Stromal cell of bone marrow (primary cell): ENCODE measurements at places on chromosomes 5 and 9.

- DNase-seq, result no peak
Observed at GRCh38 chr9:102767076-102767475, 228.1 kb upstream of the CYLC2 start.

GRCh38 chr9:117678871-117679270, 25.3 kb upstream of the TLR4 start:
- DNase-seq, result no peak

DNA sequence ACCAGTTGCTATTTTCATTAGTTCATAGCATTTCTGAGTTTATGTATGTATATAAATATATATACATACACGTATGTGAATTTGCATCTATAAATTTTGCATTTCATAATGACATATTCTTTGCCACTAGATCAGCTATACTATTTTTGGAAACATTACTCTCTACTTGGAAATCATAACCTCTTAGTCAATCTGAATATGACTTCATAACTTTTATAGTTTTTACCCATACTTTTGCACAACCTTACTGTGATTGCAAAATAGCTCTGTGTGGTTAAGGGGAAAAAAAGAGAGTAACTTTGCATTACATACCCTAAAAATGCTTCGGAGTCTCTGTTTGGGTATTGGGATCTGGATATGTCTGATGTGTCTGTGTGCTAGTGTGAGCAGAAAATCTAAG, 44.9 kb upstream of the ADAMTSL1 start:
- DNase-seq, result peak; percentile 77

- DNase-seq, result no peak
Observed at GRCh38 chr5:30197662-30198061, 995.8 kb upstream of the CDH6 start.

DNA sequence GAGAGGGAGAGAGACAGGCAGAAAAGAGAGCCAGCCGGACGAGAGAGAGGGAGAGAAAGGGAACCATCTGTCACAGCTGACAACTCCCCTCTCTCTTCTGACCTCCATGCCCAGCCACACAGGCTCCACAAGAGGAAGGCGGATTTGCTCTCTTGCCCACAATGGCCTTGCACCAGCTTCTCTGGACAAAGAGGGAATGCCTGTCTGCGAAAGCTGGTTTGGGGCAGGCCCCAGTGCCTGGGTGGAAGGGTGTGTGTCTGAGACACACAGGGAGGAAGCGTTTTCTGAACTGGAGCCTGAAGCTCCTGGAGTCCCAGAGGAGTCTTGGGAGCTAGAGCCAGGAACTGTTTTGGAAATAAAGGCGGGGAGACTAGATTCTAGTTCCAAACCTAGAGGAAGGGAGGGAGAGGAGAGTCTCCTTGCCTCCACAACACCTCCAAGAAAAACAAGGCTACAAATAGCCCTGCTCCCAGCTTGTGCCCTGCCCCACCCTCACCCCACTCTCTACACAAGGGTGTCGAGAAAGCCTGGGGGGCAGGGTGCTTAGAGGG, 12.5 kb downstream of the C1QTNF2 start:
- no peak for DNase-seq

DNA sequence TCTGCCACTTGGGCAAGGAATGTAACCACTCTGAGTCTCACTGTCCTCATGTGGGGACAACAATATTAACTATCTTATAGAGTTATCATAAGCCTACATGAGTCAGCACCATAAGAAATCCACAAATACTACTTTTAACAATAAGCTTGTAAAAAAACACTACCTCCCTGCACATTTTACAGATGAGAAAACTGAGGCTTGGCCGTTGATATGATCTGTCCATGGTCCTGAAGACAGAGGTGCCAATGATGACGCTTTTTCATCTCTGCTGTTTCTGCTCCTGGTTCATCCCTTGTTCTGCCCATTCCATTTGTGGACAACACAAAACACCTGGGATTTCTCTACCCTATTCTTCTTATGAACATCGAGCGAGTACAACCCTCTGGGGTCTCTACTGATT, 23.4 kb upstream of the STRBP start:
- no peak for DNase-seq

DNA sequence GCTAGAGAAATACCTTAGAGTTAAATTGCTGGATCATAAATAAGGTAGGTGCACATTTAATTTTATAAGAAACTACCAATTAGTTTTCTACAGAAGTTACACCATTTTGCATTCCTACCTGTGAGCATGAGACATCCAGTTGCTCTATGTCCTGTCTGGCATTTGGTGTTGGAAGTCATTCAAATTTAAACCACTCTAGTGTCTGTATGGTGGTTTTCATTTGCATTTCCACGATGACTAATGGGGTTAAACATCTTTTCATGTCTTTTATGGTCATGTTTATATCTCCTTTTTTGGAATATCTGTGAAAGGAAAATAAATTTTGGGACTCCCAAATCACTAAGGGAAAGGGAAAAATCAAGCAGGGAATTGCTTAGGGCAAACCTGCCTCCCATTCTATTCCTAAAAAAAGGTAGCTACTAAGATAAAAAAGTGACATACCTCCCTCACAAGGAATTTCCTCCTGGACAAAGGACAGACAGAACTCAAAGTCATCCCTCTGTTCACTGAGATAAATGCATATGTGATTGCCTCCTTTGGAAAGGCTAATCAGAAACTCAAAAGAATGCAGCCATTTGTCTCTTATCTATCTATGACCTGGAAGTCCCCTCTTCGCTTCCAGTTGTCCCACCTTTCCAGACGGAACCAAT, 31.6 kb upstream of the ADCY2 start:
- no peak for DNase-seq

GRCh38 chr5:98927242-98927988, 1.4 kb downstream of the CHD1 start:
- no peak for DNase-seq

GRCh38 chr5:8239198-8239597, 370.2 kb downstream of the MTRR start:
- no peak for DNase-seq

- peak; percentile 50 for DNase-seq
Observed at GRCh38 chr9:108041551-108041950, 552.0 kb upstream of the KLF4 start.

- no peak for DNase-seq
Observed at GRCh38 chr9:70367305-70367930, 47.0 kb downstream of the KLF9 start.

GRCh38 chr5:145922059-145922458, 14.3 kb upstream of the SH3RF2 start:
- no peak for DNase-seq

- no peak for DNase-seq
Observed at GRCh38 chr9:113957351-113957750, 81.2 kb downstream of the ZNF618 start.

DNA sequence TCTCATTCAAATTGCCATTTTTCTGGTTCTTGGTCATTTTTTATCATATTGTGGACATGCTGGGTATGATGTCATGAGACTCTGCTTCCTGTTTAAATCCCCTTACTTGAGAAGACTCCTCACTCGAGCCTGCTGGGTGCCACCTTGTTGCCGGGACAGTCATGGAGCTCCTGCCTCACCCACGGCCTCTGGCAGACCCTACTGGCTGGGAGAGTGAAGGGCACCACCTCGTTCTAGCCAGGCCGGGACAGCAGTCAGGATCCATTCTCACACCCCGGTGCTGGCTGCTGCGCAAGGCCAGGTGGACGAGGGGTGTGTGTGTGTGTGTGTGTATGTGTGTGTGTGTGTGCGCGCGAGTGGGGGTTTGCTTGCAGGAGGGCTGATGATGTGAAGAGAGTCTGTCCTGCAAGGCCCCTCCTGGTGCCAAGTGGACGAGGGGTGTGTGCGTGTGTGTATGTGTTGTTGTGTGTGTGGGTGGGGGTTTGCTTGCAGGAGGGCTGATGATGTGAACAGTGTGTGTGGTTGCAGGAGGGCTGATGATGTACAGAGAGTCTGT, 4.4 kb downstream of the CEP72 start:
- DNase-seq, result no peak

GRCh38 chr5:152556784-152557183, 151.7 kb upstream of the NMUR2 start:
- DNase-seq, result no peak

DNA sequence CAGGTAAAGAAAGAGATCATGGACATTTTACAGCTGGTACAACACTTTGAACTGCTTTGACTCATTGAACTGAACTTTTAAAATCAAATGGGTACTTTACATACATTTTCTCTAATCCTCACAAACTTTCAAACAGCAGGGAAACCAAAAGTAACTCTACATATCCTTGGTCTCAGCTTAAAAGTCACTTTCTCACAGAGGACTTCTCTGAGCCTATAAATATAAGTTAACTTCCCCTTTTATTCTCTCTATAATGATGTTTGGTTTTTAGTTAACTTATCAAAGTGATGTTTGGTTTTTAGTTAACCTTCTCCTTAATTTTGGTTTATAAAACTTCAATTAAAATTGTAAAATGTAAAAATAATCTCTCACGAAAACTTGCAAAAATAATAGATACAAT, 209.8 kb downstream of the MCTP1 start:
- DNase-seq, result no peak

GRCh38 chr5:120813551-120813950, 349.5 kb downstream of the PRR16 start:
- no peak for DNase-seq

DNA sequence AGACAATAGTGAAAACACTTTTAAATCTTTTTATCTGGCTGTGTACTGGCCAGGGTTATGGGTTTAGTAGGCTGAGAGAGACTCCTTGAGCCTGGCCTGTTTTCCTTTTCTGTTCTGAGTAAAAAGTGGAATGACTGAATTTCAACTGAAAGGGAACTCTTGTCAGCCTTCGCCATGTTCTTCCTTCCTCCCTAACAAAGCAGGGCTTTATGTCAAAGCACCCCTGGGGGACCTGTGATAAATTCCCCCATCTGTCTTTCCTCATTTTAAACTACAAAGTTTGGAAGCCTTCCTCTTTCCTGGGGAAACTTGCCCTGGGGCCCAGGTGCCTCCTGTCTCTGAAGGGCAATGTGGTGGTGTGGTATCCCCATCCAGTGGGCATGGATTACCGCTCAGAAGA, 29.7 kb downstream of the LARP1 start:
- no peak for DNase-seq

DNA sequence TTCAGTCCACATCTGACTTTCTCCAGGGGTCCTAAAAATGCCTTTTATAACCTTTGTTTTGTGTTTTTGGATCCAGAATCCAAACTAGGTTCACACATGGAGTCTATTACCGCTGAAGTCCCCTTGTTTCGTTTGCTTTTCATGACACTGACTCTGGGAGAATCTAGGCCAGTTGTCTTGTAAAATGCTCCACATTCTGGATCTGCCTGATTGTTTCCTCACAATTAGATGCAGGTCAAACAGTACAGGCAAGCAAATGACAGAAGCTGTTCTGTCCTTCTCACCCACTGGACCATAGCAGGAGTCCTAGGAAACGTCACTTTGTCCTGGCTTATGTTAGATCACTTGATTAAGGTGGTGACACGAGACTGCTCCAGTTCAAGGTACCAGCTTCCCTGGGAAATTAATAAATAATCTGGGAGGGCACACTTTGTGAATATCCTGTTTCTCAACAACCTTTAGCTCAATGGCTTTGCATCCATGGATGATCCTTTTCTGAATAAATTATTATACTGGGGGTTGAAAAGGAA, 34.1 kb downstream of the FABP6 start:
- no peak for DNase-seq
